RPMI7951 (cell line): ENCODE measurements at places on chromosomes 12 and 14.
A peak's percentile ranks its signal among the peaks of the same experiment; 100 is the strongest.

GRCh38 chr14:68552602-68553001 lies 240.3 kb downstream of the ZFP36L1 start:
- peak; percentile 77 for DNase-seq

GRCh38 chr12:58668871-58669270 lies 251.4 kb downstream of the LRIG3 start:
- DNase-seq, result peak; percentile 76

GRCh38 chr12:53868511-53868986 lies 70.1 kb upstream of the HOXC13 start:
- DNase-seq, result no peak

DNA sequence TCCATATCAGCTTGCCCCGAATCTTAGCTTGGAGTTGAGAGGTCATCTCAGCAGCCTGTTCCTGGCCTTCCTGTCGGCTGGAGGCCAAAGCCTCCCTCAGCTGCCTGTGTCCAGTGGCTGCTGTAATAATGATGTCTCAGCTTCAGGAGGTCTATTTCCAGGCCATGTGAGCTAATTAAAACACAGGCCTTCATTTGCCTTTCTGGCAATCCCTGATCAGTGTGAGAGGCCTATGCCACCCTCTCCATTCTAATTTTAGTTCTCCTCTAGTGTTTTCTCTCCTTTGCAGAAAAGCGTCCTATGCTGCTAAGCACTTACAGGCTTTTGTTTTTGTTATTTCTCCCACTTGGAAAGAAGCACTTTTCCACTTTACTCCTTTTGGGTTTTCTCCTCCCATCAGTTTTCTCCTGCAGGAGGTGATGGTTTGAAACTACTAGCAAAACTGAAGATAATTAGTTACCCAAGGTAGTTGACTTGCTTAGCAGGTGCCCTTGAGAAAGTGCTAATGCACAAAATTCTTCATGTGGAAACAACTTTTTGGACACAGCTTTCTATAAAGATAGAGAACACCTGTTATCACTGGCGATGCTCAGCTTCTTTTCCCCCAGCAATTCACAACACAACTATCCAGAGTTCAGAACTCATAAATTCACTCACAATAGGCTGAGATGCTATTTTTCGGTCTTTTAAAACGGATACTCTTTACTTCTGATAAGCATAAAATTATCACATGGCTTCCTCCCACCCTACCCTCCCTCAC lies 255.3 kb upstream of the GARIN6 start:
- no peak for DNase-seq

DNA sequence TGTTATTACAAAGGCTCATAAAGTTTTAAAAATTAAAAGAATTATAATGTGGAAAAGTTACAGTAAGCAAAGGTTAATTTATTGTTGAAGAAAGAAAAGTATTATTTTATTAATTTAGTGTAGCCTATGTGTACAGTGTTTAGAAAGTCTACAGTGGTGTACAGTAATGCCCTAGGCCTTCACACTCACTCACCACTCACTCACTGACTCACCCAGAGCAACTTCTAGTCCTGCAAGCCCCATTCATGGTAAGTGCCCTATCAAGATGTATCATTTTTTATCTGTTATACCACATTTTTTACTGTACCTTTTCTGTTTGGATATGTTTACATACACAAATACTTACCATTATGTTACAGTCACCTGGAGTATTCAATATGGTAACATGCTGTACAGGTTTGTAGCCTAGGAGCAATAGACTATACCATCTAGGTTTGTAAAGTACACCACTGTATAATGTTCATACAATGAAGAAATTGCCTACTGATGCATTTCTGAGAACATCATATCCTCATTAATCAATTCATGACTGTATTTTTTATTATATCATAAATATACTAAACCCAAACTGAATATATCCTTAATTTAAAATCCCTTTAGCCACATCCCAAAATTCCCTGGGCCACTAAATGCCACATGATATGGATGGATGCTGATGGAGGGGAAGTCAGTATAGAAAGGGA lies 43.6 kb upstream of the NID2 start:
- peak; percentile 74 for DNase-seq

GRCh38 chr14:24262821-24263733 lies at the start of gene TGM1:
Gene TGM1 (minus strand): TSS chr14:24263177. CDS start chr14:24262352, 825 bp downstream.
- DNase-seq, result no peak

DNA sequence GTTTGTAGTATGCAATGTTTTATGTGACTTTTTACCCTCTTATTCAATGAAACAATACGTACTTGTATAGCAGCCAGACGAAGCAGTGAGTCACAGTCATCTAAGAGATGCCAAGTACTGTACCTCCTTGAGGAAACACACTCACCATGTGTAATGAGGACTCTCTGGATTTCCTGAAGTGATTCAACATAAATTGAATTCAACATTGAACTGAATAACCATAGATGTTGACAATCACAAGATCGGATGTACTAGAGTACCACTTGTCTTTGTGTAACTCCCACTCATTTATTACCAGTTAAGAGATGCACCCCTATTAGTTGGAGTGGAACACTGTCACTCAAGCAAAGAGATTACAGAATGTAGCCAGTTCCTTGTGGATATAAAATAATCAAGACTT lies 175.2 kb upstream of the HMGA2 start:
- DNase-seq, result peak; percentile 98

GRCh38 chr14:70782361-70782760 lies 27.0 kb downstream of the MAP3K9 start:
- DNase-seq, result peak; percentile 96

- DNase-seq, result no peak
Measured at GRCh38 chr12:109845824-109846205, 12.6 kb upstream of the TRPV4 start.

DNA sequence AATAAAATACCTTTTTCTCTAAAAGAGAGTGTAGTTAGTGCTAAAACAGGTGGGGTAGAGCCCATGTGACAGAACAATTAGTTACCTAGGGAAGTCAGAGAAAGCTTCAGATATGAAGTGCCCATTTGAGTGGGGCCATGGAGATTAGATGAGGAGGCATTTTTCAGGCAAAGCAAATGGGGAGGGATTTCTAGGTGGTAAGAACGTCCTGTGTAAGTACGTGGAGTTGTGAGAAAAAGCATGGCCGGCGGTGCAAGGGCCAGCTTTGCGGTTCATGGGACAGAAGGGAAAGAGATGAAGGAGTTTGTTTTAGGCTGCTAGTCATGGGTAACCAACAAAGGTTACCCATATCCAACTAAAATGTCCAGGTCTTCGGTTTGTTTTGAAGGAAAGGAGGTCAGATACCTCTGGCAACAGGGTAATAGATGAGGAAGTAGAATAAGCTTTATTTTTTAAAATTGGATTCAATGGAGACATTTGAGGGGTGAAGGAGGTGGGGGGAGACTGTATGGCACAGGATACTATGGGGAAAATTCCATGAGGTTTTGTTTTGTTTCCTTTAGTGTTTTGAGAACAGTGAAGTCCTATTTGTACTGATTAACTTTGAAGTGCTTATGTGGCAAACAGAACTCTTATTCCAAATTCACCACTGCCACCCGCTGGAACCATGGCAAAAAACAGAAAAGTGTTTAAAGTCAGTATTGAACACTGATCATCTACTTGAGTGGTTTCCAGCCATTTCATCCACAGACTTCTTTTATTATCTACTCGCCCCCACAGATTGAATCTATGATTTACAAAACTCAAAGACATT lies 10.0 kb upstream of the SNRPF start:
- DNase-seq, result peak; percentile 37

DNA sequence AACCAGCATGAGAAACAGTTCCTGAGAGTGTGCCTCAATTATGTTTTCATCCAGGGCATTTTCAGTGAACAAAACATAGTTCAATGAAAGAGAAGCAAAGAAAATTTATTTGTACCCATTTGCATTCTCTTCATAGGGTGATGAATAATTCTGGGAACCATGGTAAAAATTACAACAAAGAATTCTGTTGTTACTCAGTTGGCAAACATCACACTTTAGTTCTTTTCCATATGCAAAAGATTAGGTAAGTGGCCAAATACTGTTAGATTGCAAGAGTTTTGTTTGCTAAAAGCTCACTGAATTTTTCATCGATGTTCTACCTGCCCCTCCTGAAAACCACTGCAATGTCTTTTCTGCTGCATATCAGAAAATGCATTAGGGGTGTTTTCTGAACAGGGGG lies 132.4 kb upstream of the RGS6 start:
- DNase-seq, result no peak

- peak; percentile 62 for DNase-seq
Measured at GRCh38 chr12:55743406-55744339, 751 bp downstream of the GDF11 start.

DNA sequence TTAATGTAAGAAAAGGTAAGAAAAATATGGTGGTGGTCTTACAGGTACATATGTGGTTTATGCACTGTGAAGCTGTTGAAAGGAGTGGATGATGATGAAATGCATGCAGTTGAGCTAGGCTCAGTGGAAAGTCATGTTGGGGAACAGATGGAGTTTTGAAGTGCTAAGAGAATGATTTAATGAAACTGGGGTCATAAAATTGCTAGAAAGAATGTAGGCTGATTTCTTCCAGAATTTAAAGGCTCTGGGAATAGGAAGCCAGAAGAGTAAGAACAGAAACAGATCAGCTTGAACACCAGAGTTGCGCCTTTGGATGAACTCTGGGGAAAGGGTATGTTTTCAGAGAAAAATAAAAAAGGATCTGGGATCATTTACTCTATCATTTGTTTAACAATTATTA lies 146.5 kb downstream of the MON2 start:
- no peak for DNase-seq

GRCh38 chr12:60760965-60761364 lies 1165.1 kb downstream of the SLC16A7 start:
- DNase-seq, result no peak

DNA sequence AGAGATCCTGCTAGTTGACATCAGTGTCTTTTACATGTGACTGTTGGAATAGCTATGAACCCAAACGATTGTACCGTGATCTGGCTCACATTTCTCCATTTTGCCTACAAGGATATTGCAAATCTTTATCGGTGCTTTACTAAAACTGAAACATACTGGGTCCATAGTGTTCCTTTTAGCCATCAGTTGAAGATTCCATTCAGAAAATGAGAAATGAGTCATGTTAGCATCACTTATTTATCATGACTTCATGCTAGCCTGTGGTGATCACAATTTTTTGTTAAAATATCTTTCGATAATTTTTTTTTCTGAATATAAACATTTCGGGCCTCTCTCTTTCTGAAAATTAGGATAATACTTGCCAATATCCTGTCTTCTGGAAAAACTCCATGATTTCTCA lies 210.3 kb downstream of the EGLN3 start:
- DNase-seq, result no peak

DNA sequence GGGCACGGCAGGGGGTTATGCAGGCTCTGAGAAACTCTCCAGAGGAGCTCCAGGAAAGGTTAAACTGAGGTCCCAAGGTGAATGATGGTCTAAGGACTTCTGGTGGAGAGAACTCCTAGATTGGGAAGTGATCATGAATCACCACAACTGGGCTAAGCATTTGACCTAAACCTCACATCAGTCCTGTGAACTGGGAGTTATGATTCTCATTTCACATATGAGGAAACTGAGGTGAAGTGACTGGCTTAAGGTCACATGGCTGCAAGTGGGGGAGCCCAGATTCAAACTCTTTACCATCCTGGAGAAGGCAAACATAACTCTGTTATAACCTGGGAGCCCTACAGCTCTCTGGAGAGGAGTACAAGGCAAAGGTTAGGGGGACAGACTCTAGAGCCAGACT lies 4.2 kb downstream of the RARG start:
- DNase-seq, result no peak

GRCh38 chr14:96058576-96059200 lies 19.5 kb downstream of the C14orf132 start:
- no peak for DNase-seq

- no peak for DNase-seq
Measured at GRCh38 chr14:68935761-68936214, 43.3 kb downstream of the ACTN1 start.

DNA sequence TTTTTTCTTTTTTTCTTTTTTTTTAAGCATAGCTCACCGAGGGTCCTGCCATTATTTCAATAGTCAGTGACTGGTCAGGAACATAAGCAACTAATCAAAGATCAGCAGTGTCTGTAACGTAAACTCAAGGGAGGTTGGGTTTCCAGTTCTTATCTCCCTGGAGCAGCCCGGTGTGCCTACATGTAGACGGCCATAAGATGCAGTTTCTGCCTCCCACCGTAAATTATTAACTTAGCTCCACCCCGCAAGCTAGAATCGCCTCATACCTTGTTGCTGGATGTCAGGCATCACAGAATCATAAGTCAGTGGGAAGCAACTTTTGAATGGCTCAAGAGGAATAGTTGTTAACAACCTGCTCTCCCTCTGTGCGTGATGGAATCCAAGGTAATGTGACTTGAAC lies at the start of gene MYO1H:
TSS of gene MYO1H (plus strand) at position 312 of the 400 bp plus-strand sequence. CDS start at position 373, 61 bp downstream.
- DNase-seq, result no peak

DNA sequence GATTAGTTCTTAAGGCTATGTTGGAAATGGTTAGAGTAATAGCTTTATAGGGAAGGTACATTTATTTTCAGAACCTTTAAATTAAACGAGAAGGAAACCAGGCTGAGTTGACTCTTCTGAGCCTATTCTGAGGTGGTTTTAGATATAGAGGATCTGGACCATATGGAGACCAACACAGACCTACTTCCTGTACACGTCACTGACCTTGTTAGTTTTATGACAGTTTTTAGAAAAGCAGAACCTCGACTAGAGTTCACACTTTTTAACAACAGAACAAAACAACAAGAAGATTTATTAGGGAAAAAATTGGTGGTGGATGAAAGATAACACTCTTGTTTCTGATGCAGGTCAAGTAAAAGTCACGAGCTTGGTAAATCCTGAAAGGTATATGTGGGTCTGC lies 107.1 kb downstream of the NPAS3 start:
- no peak for DNase-seq

DNA sequence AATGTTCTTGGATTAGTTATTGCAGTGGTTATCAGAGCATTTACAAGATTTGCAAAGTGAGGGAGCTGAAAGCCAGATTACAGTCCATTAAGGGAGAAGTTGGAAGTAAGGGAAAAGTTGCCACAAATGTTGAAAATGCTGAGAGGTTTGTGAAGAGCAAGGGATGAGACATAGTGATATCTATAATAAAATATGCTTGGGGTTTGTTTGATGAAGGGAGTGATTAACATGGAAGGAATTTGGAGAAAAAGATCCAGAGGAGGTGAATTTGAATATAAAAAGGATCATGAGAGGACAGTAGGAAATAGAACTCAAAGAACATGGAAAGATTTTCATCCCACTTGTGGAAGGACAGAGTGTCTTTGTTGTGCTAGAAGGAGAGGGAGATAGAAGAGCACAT lies 19.3 kb upstream of the CCER1 start:
- DNase-seq, result peak; percentile 52

DNA sequence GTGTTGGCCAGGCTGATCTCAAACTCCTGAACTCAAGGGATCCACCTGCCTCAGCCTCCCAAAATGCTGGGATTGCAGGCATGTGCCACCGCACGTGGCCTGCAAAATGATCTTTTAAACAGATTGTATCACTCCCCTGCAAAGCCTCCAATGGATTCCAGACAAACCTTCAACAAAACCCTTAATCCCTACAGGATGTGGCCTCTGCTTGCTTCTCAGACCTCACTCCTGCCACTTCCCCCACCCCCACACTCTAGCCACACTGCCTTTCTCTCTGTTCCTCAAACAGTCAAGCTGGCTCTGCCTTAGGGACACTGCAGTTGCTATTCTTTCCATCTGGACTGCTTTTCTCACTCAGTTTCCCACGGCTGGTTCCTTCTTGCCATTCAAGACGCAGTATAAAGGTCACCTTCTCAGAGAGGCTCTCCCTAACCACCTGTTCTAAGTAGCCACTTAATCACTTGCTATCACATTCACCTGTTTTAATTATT lies 47.3 kb upstream of the TMED10 start:
- no peak for DNase-seq
